ENCODE measurements at places on chromosomes 13 and 19.

DNA sequence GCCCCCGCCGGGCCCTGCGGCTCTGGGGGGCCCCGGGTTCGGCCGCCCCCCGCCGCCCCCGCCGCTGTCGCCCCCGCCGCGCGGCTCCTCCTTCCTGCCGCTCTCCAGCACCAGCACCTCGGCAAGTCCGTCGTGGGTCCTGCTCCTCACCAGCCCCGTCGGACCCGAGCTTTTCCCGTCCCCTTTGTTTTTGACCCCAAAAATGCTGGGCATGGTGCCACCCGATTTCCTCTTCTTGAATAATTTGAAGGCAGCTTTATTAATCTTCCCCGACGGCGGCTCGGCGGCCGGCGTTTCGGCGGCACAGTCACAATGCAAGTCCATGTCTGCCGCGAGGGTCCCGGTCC lies 945 bp downstream of the AMER2 start:
- DNase-seq: no peak

- DNase-seq: no peak
These were observed at the start of gene HCST for GRCh38 chr19:35901854-35902661. HCST (plus strand) TSS chr19:35902529; CDS start chr19:35902594, 65 bp downstream.

DNA sequence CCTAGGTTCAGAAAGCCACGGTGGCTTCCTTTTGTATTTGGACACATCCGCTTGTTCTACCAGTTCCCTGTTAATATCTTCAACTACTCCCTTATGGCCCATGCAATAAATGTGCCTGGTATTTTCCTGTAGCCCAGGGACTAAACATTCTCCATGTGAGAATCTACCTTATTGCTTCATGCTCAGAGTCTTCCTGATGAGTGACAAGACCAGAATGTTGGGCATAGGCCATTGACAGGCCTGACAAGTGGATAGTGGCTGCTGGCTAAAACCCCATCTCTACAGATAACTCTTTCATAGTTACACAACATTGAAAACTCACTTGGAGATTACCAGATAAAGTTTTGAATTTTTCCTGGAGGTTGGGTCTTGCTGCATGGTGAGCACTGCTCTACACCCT lies 449.9 kb downstream of the HS6ST3 start:
- no peak for DNase-seq

DNA sequence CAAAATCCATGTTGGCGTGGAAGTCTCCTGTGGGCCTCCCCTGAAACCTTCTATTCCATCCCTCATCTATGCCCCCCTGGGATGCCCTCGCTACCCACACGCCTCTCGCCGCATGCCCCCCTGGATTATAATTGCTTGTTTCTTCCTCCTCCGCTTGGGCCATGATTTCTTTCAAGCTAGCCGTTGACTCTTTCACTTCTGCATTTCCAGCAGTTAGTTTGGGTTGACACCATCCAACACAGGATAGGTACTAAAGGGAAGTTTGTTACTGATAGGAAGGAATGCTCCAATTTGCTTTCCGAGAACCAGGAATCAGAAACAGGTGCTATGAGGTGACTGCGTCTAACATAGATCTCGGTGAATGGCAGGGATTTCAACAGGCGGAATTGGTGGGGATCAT lies 7.7 kb upstream of the SLC25A15 start:
- DNase-seq: no peak

GRCh38 chr13:98997738-98998641 lies 20.1 kb upstream of the DOCK9 start:
- DNase-seq: no peak

DNA sequence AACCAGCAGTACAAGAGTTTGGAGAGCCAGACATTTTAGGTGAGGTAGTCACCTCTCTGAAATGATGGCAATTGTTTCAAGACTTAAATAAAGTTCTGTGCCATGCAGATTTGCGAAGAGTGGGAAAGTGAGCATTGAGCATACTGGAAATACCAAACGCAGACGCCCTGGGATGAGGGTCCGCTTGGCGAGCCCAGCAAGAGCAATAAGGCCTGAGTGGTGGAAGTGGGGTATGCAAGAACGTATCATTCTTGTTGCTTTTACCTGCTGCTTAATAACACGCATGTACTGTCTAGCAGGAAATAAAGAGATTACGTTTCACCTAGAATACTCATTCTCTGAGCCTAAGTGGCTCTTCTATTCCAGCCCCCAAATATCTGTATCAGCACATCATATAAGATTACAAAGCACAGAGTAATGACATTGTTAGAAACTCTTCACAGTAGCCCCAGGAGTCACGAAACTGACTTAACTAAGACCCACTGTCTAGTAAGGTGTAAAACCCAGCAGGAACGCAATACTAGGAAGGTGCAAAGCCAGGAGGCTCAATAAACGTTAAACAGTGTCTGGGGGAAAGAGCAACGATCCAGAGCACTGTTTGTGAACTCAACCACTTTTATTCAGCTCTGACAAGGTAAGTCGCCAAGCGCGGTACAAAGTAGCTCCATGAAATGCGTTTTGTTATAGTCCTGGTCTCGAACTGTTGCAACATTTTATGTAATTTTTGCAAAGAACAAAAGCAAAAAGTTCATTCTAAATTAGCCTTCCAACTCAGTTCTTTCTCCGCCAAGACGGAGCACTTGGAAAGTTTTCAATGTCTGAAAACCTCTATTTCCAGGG lies 1.2 kb downstream of the RCBTB2 start:
- no peak for DNase-seq

GRCh38 chr13:56501750-56502149 lies 639.0 kb upstream of the PRR20A start:
- no peak for DNase-seq

GRCh38 chr19:5578097-5578846 lies 10.5 kb upstream of the TINCR start:
- DNase-seq: peak; percentile 54

DNA sequence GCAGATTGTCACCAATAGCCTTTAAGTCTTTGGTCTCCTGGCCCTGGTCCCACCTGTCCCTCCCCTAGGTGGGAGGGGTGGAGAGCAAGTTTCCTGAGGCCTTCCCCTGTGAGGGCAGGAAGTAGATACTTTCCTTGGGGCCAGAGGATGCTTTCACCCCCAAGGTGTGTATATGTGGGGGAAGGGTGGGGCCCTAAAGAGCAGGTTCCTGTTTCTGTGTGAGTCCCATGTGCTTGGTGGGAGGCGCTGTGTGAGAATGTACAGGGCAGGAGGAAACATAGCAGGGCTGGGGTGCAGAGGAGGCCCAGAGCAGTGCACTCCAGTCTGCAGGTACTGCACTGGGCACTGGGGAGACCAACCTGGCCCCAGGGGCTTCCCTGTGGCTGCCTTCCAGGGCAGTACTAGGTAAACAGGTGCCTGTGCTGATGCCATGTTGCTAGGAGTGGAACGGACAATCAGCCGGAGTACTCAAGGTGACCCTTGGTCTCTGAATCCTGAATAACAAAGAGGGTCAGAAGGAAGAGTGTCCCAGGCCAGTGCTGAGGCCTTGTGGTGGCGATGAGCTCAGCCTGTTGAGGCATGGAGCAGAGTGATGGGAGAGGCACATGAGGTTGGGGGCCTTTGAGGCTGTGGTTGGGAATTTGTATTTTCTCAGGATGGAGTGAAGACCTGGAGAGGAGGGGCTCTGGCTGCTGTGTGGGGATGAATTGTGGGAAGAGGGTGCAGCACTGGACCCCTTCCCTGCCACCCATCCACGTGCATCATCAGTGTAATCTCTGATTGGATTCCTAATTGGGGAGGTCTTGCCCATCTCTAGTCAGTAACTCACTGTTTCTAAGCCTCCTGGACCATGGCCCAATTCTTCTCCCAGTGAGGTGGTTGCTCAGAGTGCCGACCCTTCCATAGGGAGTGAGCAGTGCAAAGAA lies 5.1 kb downstream of the EGLN2 start:
- no peak for DNase-seq

- DNase-seq: no peak
These were observed 64.1 kb downstream of the TPT1 start for GRCh38 chr13:45276913-45277312.

GRCh38 chr19:50300051-50300450 lies 29.1 kb downstream of the KCNC3 start:
- no peak for DNase-seq

DNA sequence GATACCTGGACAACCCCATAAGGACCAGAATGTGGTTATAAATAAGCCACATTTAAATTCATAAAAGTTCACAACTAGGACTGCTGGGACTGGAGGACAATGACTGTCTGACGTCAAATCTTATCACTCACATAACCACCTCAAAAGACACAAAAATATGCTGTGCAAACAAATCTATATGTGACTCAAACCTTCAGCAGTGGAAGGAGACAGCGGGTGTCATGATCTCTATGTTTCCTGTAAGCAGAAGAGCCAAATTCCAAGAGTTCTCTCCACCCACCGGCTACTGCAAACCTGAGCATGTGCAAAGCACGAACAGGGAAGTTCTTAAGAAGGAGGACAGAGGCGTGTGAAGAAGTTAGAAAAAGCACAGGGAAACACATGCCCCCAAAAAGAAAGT lies 113.2 kb downstream of the MYCBP2 start:
- DNase-seq: no peak

- no peak for DNase-seq
These were observed 47.7 kb upstream of the KCTD15 start for GRCh38 chr19:33749016-33749415.

DNA sequence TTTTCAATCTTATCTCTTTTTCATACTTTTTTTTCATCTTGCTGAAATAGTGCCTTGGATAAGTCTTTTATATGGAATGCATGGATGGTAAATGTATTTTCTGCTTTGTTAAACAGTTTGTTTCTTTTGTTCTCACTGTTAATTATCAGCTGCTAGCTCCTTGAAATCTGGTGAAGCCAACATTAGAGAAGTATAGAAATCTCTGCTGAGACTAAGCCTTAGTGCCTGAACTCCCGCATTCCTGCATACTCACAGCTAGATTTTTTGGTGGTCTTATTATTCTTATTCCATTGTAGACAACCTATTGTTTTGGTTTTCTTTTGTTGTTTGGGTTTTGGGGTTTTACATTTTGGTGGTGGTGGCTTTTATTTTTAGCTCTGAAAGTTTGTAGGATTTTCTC lies 48.4 kb downstream of the DNAJC15 start:
- no peak for DNase-seq

DNA sequence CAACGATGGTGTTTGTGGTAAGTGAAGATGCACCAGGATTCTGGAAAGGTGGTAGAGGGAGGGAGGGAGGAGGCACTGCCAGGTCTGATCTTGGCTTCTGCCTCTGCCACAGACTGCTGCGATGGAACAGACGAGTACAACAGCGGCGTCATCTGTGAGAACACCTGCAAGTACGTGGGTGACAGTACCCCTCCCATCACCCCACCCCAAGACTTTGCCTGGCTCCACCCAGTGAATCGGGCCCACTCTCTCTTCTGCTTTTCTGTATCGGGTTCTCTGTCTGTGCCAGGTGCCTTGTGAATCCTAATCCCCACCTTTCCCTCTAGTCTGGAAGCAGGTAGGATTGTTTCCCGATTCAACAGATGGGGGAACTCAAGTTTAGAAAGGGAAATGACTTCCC lies 2.5 kb downstream of the PRKCSH start:
- no peak for DNase-seq

GRCh38 chr13:110197026-110197425 lies 109.9 kb downstream of the COL4A1 start:
- no peak for DNase-seq

DNA sequence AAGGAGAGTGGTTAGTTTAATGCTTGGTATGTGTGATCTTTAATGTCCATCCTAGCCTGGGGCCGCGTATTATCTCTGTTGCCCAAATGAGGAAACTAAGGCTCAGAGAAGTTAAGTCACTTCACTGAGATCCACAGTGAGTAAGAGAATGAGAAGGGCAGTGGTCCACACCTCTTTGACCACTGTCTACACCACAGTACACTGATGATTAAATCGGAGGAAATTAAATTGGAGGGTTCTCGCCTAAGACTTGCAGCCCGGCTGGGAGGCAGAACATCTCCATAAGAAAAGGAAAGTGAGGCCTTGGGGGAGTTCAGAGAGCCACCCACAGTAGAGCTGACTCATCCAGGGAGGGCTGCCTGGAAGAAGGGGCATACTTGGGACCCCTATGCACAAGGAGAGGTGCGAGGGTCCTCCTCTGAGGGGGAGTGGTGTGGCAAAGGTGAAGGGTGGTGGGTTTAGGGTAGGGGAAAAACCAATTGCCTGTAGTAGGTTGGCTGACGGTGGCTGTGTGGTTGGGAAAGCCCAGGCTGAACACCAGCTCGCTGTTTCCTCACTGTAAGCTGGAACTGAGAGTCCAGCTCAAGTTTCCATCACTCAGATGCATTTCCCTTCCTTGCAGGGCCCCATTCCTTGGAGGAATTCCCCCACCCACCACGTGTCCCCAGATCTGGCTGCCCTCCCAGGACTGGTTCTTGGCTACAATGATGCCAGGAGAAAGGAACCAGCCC lies 15.0 kb upstream of the DHRS12 start:
- no peak for DNase-seq

GRCh38 chr19:29551774-29552173 lies 26.0 kb downstream of the VSTM2B start:
- no peak for DNase-seq

DNA sequence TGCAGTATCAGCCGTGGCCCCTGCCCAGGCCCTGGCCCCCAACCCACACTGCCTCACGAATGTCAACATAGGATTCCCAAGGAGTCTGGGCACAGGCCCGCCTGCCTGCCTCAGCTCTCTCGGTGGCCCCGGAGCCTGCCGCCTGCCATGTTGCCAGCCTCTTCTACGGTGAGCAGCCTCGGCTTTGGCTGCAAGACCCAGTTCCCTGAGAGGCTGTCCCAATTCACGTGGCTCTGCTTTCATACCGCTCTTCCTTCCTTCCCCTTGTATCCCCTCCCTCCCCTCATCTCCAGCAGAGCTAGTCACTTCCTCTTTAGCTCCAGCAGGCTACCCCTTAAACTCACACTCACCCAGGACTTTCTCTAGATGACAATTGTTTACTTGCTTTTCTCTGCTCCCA lies 42.7 kb downstream of the SERP2 start:
- DNase-seq: no peak

DNA sequence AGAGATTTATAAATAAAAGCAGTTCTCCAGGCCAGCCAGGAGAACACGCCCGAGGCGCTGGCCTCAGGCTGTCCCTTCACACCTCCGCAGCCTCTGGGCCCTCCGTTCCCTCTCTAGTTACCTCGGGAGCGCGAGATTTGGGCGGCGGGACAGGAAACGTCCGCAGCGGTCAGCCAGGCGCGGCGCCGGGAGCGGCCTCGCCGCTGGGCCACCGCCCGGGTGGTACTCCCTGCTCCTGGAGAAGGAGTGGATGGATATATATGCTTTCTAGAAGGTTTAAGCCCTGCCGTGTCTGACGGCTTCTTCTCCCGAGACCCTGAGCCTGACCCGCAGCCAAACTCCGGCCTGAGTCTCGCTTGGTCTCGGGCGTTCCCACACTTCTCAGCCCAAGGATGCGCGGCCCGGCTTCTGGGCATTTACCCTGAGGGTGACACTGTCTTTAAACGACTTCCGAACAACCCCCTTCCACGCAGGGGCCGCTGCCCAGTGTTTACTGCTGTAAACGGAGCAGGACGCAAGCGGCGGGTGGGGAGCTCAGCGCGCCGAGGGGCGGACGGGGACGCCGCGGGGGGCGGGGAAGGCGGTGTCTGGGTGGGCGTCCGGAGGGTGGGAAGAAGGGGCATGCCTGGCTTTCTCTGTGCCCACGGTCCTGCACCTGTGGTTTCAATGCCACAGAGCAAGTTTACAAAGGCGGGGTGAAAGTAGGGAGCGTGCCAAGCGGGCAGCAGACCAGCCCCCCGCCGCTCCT lies 2.0 kb upstream of the ZIC2 start:
- DNase-seq: no peak

Data from renal cortex interstitium (tissue), 15 donors.